Upper lobe of left lung (tissue), 6 donors: ENCODE measurements at places on chromosomes 7 and 10.
A peak's percentile ranks its signal among the peaks of the same experiment; 100 is the strongest.

- no peak overlapping the region for H3K4me3 ChIP-seq
- H3K36me3 ChIP-seq, result no peaks in the 10 kb centered on the region
- no peaks in the 10 kb centered on the region for H3K27me3 ChIP-seq
- peak; percentile 14 for DNase-seq
- no peaks in the 10 kb centered on the region for H3K4me1 ChIP-seq
- no peak overlapping the region for H3K27ac ChIP-seq
Measured at GRCh38 chr10:71079761-71080380, 132.5 kb upstream of the UNC5B start.

DNA sequence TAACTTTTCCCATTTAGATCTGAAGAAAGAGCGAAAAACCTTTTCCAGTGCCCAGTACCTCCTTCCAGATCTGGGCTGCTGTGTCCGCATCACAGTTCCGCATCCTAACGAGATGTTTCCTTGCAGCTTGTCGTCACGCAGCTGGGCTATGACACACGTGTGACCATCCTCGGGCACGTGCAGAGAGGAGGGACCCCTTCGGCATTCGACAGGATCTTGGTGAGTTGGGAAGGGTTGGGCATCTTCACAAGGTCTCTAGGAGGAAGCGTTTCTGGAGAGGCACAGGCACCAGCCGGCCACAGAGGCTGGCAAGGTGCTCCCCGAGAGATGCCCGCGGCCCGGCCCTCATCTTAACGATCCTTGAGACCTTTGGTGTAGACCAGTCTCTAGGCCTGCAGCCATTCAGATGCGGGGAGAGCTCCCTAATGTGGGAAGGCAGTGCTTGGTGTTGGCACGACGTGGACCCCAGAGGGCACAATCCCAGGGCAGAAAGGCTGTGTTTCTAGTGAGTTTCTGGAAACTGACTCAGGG is 41.3 kb downstream of the PFKP start:
- H3K4me1 ChIP-seq, result no peaks in the 10 kb centered on the region
- no peaks in the 10 kb centered on the region for H3K27me3 ChIP-seq
- no peak overlapping the region for H3K27ac ChIP-seq
- no peaks in the 10 kb centered on the region for H3K36me3 ChIP-seq
- DNase-seq, result no peak
- no peak overlapping the region for H3K4me3 ChIP-seq

GRCh38 chr10:97564776-97565175 is 7.8 kb upstream of the ANKRD2 start:
- peaks cover 15% of the 10 kb centered on the region for H3K36me3 ChIP-seq
- H3K27me3 ChIP-seq, result no peaks in the 10 kb centered on the region
- no peak for DNase-seq
- H3K4me1 ChIP-seq, result no peaks in the 10 kb centered on the region
- H3K27ac ChIP-seq, result no peak overlapping the region

DNA sequence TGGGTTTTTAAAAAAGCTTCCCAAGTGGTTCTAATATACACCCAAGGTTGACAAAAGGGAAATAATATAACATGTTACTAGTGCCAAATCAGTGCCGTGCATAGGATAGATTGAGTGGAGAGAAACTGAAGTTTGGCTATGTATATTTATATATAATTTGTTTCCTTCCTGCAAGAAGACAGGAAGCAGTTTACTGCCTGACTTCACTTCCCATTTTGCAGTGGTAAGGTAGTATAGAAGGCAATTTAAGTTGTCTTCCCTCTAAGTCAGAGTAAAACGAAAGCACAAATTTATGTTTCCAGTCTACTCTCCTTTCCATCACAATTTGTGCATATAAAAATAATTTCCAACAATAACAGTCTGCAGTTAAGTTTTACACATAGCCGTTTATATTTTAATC is 3.4 kb upstream of the HYCC1 start:
- no peak for DNase-seq
- H3K4me1 ChIP-seq, result peaks cover 12% of the 10 kb centered on the region
- no peaks in the 10 kb centered on the region for H3K36me3 ChIP-seq
- no peak overlapping the region for H3K27ac ChIP-seq

DNA sequence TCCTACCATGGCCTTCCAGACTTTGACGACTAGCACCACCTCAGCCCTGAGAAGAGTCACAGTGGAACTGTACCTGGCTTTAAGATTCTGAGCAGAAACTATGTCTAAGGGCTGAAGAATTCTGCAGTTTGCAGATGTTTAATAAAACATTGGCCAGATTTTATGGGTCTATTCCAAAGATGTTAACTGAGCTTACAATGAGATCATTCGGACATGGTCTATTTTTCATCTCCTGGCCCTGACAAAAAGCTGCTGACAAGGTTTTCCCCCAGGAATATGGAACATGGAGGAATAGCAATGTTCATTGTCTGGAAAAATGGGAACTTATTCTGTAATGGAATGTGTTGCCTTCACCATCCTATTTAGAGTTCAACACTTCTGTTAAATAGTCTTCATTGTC is 66.4 kb downstream of the PTF1A start:
- no peak for DNase-seq
- no peak overlapping the region for H3K27ac ChIP-seq
- H3K36me3 ChIP-seq, result no peaks in the 10 kb centered on the region
- no peak overlapping the region for H3K4me3 ChIP-seq

- H3K4me1 ChIP-seq, result no peaks in the 10 kb centered on the region
- no peak for DNase-seq
- no peak overlapping the region for H3K27ac ChIP-seq
- peaks cover 8% of the 10 kb centered on the region for H3K36me3 ChIP-seq
- H3K4me3 ChIP-seq, result no peak overlapping the region
- H3K27me3 ChIP-seq, result no peaks in the 10 kb centered on the region
Measured at GRCh38 chr7:139271718-139272628, 40.9 kb downstream of the UBN2 start.

DNA sequence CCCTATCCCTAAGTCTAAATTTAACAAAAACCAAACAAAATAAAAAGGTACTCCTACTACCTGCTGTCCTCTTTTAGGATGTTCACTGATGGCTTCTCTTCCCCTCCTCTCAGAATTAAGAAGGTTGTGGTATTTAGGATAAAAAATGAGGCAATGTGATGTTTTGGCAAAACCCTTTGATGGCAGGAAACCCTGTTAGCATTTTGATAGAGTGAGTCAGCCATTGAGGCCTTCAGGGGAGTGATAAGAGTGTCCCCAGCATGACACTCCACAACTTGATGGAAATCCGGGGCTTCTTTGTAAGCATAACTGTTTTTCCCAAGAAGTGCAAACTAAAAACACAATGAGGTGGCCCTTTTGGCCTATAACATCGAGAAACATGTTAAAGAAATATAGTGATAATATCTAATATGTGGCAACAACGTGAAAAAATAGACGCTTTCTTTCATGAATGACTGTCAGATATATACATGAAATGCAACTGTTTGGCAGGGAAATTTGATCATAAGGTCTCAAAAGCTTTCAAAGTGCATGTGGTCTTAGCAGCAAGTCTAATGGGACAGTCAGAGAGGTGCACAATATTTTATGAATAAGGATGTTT is 55.0 kb downstream of the PRTFDC1 start:
- no peaks in the 10 kb centered on the region for H3K36me3 ChIP-seq
- H3K27me3 ChIP-seq, result no peaks in the 10 kb centered on the region
- no peak overlapping the region for H3K4me3 ChIP-seq
- no peak overlapping the region for H3K27ac ChIP-seq
- no peak for DNase-seq

- no peak overlapping the region for H3K27ac ChIP-seq
- H3K27me3 ChIP-seq, result no peaks in the 10 kb centered on the region
- no peaks in the 10 kb centered on the region for H3K36me3 ChIP-seq
- no peak overlapping the region for H3K4me3 ChIP-seq
Measured at GRCh38 chr10:15367296-15368085, 3.6 kb downstream of the FAM171A1 start.

DNA sequence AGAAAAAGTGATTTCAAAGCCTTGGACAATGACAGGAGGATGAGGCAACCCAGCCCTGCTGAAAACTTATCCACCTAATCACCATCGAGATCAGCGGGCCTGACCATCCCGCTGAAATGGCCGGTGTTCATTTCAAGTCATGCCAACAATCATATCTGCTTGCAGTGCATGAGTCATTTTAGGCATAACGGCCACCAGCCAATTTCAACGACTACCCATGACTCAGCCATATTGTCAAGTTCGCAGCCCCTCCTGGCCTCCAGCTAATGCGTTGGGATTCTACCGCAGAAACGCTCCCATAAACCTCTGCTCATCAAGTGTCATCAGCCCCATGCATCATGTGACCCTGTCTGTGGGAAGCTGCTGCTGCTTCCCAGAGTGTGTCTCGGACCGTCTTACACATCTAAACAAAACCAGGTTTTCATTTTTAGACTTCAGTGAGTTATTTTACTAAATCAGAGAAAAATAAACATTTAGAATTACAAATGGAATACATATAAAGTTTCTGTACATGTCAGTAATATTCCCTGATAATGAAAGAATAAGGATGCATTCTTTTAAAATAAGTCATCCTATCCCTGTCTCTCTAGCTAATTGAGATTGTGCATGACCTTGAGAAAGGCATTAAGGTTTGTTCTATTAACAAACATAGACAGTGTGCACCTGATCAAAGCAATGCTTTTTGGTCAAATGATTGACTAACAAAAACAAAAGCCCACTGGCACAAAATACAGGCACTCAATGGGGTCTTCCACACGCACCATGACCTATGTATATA is 188.9 kb downstream of the ADAM12 start:
- DNase-seq, result no peak
- no peaks in the 10 kb centered on the region for H3K36me3 ChIP-seq
- H3K4me1 ChIP-seq, result no peaks in the 10 kb centered on the region
- H3K27me3 ChIP-seq, result no peaks in the 10 kb centered on the region

- no peak for DNase-seq
- H3K27me3 ChIP-seq, result no peaks in the 10 kb centered on the region
- H3K27ac ChIP-seq, result no peak overlapping the region
- no peak overlapping the region for H3K4me3 ChIP-seq
- H3K36me3 ChIP-seq, result no peaks in the 10 kb centered on the region
Measured at GRCh38 chr10:10661176-10661575, 356.5 kb upstream of the CELF2 start.

DNA sequence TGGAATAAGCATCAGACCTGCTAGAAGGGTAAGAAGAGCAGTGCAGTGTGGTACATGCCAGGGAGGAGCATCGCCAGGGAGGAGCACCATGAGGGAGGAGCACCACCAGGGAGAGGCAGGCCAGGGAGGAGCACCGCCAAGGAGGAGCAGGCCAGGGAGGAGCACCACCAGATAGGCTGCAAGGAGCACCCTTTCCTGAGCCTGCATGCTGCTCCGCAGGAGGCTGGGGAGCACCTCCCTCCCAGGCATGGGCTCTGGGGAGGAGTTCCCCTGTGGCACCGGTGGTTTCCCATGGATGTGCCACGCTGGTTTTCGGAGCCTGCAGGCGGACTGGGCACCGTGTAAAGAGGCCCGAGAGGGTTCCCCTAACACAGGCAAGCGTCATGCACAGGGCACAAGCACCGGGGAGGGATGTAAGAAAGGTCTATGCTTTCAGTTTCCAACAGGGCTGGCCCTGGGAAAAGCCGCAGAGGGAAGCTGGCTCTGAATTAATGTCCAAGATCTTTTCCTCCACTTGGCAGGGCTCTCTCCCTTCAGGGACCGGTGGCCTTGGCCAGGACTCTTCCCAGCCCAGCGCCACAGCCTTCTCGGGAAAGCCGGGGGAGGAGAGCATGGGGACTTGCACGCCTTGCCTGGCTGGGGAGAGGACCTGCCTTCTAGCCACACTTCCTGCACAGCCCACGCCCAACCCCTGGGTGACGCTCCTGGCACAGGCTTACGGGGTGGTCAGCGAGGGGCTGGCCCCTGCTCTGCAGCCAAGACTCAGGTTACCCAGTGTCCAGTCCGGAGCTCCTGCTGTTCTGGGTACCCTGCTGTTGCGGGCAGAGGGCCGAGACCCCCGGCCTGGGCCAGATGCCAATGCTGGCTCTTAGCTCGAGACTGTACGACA is 11.5 kb upstream of the GPER1 start:
- peak overlapping the region; percentile 83 for H3K27ac ChIP-seq
- no peaks in the 10 kb centered on the region for H3K36me3 ChIP-seq
- no peak overlapping the region for H3K4me3 ChIP-seq
- peaks cover 28% of the 10 kb centered on the region for H3K4me1 ChIP-seq

- H3K27ac ChIP-seq, result peak overlapping the region; percentile 89
- H3K36me3 ChIP-seq, result peaks cover 3% of the 10 kb centered on the region
- peak overlapping the region; percentile 77 for H3K4me3 ChIP-seq
- no peak for DNase-seq
- H3K4me1 ChIP-seq, result peaks cover 15% of the 10 kb centered on the region
Measured at GRCh38 chr7:75638594-75639070, 100.1 kb downstream of the HIP1 start.

- no peak overlapping the region for H3K27ac ChIP-seq
- no peak for DNase-seq
- no peak overlapping the region for H3K4me3 ChIP-seq
- H3K27me3 ChIP-seq, result no peaks in the 10 kb centered on the region
- H3K4me1 ChIP-seq, result no peaks in the 10 kb centered on the region
Measured at GRCh38 chr7:140195859-140196258, 19.1 kb upstream of the KDM7A start.
